Heart left ventricle (tissue), 16 donors: ENCODE measurements at places on chromosomes 12 and 14. TPM values are rescaled to one million over a fixed set of nuclear protein-coding genes. Genes with fewer than 3 reads are reported as not detected.
A peak's percentile ranks its signal among the peaks of the same experiment; 100 is the strongest.

- H3K4me3 ChIP-seq = no peak overlapping the region
- H3K27ac ChIP-seq = no peak overlapping the region
- peaks cover 22% of the 10 kb centered on the region for H3K36me3 ChIP-seq
- H3K4me1 ChIP-seq = no peaks in the 10 kb centered on the region
- H3K27me3 ChIP-seq = no peaks in the 10 kb centered on the region
- DNase-seq = no peak
These were observed 10.8 kb downstream of the TIGAR start for GRCh38 chr12:4331842-4332241.

DNA sequence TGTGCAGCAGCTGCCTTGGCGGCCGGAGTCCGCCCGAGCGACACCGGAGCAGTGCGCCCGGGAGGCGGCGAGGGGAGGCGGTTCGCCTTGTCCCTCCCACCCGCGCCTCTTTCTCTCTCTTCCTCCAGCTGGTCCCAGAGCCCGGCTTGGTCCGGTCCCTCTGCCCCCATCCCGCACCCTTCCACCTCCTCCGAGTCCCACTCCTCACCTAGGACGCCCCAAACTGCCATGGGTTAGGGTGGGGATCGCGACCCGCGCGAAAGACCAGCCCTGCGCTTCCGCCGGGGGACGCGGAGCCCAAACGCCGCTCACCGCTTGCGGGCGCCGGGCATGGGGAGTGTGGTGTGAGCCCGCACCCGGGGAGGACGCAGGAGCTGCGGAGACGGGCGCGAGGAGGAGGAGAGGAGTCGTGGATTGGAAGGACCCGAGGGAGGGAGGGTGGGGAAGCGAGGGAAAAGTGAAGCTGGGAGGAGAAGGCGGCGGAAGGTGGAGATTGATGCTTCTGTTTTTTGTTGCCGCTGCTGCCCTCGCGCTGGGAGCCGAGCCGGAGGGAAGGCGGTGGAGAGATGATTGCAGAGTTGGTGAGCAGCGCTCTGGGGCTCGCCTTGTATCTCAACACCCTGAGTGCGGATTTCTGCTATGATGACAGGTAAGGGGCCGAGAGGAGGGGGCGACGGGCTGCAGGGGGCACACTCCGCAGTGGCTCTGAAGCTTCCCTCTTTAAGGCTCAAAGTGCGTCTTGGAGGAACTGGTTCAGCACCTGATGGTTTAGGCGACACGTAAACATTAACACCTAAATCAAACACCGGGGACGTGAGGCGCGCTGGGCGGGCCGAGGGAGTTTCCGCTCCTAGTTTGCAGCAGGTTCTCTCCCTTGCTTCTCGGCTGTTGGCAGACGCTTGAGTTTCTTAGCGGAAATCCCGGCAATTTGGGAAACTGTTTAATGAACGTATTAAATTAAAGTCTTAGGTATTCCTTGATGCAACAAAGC lies 610 bp downstream of the TMTC2 start:
- peak overlapping the region; percentile 93 for H3K4me3 ChIP-seq
- H3K27me3 ChIP-seq = no peaks in the 10 kb centered on the region
- H3K36me3 ChIP-seq = no peaks in the 10 kb centered on the region
- peak overlapping the region; percentile 94 for H3K27ac ChIP-seq

GRCh38 chr14:72383865-72384264 lies 451.6 kb downstream of the RGS6 start:
- no peak overlapping the region for H3K27ac ChIP-seq
- no peaks in the 10 kb centered on the region for H3K4me1 ChIP-seq
- DNase-seq = no peak
- H3K27me3 ChIP-seq = no peaks in the 10 kb centered on the region
- no peaks in the 10 kb centered on the region for H3K36me3 ChIP-seq

DNA sequence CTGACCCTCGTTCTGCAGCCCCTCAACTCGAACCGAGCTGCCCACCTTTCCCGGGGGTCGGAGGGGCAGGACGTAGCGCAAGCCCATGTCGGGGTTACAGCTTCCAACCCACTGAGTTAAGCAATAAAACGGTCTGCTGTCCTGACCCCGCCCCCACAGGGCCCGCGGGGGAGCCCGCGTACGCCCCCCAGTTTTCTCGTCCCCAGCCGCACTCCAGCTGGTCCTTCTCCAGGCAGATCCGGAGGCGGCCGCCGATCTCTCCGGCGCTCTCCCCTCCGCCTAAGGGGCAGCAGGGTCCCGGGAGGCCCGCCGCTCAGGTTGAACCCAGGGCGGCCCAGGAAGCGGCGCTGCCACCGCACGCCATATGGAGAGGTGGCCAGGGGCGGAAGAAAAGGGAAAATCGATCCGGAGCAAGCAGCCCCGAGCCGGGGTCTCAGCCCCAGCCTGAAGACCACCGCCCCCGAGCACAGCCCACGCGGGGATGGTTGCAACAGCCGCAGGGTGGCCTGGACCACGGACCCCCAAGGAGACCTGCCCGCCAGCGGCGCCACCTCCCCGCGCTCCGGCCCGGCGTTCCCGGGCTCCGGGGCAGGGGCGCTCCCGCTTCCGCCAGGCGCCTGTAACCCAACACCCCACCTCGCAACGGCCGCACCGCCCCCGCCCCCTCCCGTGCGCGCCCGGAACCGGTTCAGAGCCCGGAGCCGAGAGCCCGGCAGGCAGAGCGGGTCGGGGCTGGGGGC lies 760 bp downstream of the ACTN1 start:
- peaks cover 47% of the 10 kb centered on the region for H3K4me1 ChIP-seq
- H3K27me3 ChIP-seq = no peaks in the 10 kb centered on the region
- H3K27ac ChIP-seq = peak overlapping the region; percentile 97
- peak overlapping the region; percentile 92 for H3K4me3 ChIP-seq

GRCh38 chr12:2291182-2291832 lies 238.5 kb downstream of the CACNA1C start:
- no peak overlapping the region for H3K4me3 ChIP-seq
- H3K27me3 ChIP-seq = no peaks in the 10 kb centered on the region
- peaks cover 59% of the 10 kb centered on the region for H3K4me1 ChIP-seq
- H3K27ac ChIP-seq = no peak overlapping the region
- no peaks in the 10 kb centered on the region for H3K36me3 ChIP-seq
- DNase-seq = no peak

- no peak overlapping the region for H3K27ac ChIP-seq
- H3K36me3 ChIP-seq = peaks cover 12% of the 10 kb centered on the region
- H3K4me3 ChIP-seq = no peak overlapping the region
- no peak for DNase-seq
- peaks cover 84% of the 10 kb centered on the region for H3K4me1 ChIP-seq
These were observed 9.2 kb downstream of the PTGES3 start for GRCh38 chr12:56678852-56679251.

DNA sequence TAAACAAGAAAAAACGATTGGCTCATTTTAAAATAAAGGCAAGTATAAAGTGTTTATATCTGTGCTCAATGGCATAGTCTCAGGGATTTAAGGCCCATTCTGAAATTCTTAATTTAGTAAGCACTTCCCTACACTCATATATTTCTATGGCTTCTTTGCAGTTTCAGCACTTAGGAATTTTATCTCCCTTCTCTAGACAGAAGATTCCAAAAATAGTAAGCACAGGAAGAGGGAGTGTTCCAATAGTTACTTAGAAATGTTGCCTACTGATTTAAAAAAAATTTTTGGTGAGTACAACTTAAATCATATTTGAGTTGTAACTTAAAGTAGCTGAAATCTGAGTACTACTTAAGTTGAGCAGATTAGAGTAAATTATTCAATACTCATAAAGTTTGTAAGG lies 19.8 kb downstream of the INSM2 start:
- peaks cover 2% of the 10 kb centered on the region for H3K36me3 ChIP-seq
- H3K27me3 ChIP-seq = no peaks in the 10 kb centered on the region
- H3K4me3 ChIP-seq = no peak overlapping the region
- no peak overlapping the region for H3K27ac ChIP-seq

DNA sequence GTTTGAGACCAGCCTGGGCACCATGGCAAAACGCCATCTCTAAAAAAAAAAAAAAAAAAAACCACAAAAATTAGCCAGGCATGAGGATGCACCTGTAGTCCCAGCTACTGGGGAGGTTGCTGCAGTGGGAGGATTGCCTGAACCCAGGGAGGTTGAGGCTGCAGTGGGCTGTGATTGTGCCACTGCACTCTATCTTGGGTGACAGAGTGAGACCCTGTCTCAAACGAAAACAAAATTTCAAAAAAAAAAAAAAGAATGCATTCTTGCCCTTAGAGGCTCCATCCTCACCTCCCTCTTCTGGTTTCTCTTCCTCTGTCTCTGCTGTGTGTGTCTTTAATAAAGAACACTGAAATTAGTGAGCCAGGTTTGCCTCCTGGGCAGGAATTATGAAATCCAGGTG lies 107.8 kb downstream of the VCPKMT start:
- no peaks in the 10 kb centered on the region for H3K4me1 ChIP-seq
- H3K27ac ChIP-seq = no peak overlapping the region
- no peak overlapping the region for H3K4me3 ChIP-seq
- H3K27me3 ChIP-seq = no peaks in the 10 kb centered on the region
- DNase-seq = no peak
- no peaks in the 10 kb centered on the region for H3K36me3 ChIP-seq

- no peak overlapping the region for H3K4me3 ChIP-seq
- no peaks in the 10 kb centered on the region for H3K4me1 ChIP-seq
- no peaks in the 10 kb centered on the region for H3K27me3 ChIP-seq
These were observed 35.9 kb downstream of the PDZRN4 start for GRCh38 chr12:41224066-41224465.

DNA sequence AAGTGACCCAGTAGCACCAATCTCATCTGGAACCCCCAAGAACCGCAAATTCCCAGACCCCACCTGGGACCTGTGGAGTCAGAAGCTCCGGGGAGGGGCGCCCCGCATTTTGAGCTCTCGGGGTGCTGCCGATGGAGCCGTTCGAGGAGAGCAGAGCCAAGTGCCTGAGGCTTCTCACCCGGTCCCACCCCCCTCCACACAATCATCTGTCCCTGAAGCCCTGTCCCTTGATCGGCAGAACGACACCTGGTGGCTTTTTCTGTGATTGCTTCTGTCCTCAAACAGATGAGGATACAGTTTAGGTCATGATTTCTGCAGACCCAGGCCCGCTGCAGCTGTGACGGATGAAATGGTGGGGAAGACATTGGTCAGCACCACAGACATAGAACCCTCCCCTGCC lies 74.7 kb downstream of the NOC4L start:
- peaks cover 4% of the 10 kb centered on the region for H3K27me3 ChIP-seq
- H3K27ac ChIP-seq = no peak overlapping the region
- no peak for DNase-seq

GNB3 gene
- total RNA-seq = 7.4 TPM

GSG1 gene
- not detected for total RNA-seq

TUNAR gene
- not detected for total RNA-seq
